ENCODE measurements at places on chromosomes 11 and 22.

DNA sequence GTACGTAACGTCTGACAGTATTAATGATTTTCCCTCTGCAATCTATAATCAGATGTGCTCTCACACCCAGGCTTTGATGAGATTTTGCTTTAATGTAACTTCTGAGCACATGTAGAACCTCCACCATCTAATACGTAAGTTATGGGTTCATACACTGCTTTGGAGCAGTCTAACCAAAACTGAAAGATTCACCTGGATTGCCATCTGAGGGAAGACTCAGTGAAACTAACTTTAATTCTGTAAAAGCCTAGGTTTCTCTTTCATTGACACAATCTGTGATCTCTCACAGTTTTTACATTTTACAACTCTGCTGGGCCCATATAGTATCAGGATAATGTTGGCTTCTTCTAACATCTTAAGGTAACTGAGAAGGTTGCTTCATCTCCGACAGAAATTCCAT lies 30.1 kb upstream of the MTNR1B start:
- DNase-seq = no peak

GRCh38 chr22:39524753-39525657 lies 4.6 kb downstream of the ATF4 start:
- no peak for DNase-seq

DNA sequence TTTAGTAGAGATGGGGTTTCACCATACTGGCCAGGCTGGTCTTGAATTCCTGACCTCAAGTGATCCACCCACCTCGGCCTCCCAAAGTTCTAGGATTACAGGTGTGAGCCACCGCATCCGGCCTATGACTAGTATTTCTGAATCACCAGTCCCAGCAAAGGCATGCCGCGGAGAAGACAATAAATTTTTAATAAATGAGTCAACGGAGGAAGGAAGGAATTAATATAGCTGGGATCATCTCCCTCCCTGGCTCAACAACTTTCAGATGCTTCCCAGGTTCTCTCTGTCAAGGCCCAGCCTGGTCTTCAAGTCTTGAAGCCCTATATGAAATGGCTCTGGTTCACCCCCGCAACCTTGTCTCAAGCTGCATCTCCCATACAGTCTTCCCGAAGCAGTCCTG lies 45.7 kb downstream of the CYTH4 start:
- no peak for DNase-seq

DNA sequence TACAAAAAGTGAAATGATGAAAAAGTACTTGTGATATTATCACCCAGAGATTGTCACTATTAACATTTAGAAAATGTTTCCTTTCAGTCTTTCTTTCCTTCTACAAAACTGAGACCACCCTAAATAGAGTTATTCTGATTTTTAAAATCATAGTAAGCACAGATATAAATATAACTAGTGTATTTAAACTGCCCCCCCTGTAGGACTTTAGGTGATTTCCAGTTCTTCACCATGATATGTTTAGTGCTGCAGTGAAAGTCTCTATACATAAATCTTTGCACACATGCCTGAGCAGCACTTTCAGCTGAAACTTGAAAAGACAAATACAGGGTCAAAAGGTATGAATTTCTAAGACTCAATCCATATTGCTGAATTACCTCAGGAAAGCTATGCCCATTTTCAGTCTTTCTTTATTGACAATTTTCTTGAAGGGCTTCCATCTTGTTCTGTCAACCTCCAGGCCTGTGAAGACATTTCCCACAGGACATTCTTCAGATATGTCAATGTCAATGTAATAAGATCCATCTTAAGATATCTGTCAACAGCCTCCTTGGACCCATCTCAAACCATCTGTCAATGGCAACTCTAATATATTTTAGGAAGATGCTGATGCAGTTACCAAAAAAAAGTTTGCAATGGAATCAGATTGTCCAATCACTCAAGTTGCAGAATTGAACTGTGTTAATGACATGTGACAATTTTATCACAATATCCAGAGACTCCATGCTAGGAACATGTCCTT lies 30.8 kb upstream of the LDLRAD3 start:
- no peak for DNase-seq

DNA sequence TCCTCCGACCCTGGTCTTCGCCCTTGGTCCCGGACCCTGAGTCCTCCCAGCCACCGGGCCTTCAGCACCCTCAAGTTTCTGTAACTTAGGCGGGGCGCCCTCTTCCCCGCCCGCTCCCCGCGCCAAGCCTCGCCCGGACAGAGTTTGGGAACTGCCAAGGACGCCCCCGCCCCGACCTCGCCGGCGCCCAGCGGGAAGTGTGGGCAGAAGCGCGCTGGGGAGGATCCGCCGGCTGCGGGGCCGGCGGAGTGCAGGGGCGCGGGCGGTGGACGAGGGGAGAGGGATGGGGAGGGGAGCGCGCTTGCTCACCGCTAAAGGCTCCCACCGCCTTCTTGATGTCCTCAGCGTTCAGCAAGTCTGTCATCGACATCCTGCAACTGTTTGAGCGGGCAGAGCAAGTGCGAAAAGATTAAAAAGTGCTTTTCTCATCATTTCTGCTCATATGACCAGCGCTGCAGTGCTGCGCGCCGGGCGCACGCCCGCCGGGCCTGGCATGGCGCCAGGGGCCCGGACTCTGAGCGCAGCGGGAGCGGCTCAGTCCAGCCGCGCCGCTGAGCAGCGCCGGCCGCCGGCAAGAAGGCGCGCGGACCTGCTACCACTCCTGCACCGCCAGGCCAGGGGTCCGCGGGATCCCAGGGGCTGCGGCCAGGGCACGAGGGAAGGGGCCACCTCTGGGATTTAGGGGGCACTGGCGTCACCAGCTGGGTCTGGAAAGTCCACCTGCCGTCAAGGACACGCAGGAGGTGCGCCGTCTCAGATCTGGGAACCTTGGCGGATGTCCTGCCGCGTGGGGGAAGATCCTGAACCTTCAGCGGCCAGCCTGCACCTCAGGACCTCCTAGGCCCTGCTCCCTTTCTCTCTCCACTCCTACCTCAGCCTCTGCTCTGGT lies at the start of gene PVALB:
Gene PVALB (minus strand): TSS at position 400 of the 889 bp plus-strand sequence. CDS start 30 bp downstream, at position 370.
- DNase-seq = no peak

DNA sequence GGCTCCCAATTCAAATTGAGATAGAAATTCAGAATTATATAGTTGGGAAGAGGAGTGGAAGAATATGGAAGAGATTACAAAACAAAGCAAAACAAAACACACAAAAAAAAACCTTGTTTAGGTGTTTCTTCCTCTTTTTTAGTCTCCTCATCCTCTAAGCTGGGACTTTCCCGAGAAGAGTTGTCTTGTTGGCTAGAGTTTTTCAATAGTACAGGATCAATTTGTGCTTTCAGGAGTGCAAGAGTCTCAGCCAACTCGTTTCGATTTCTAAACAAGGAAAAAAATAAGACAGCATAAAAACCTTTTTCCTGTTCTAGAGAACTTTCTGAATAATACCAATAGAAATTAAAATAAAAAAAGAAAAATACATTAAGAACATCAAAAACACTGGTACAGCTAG lies 87.8 kb upstream of the CLNS1A start:
- DNase-seq = no peak

- DNase-seq = no peak
These were observed 76.1 kb downstream of the PPFIBP2 start for GRCh38 chr11:7589861-7590260.

DNA sequence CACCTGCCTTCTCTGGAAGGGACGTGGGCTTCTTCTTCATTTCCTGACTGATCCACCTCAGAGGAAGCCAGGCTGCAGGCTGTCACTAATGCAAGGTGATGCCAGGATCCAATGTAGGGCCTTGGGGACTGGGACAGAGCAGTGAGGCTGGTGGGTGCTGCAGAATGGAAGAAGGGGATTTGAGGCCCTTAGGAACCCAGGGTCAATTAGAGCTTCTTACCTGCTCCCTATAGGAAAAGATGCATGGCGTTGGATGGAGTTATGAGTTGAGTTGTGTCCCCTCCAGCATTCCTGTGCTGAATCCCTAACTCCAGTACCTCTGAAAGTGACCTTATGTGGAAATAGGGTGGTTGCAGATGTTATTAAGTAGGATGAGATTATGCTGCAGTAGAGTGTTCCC lies 190.4 kb downstream of the MIAT start:
- no peak for DNase-seq

GRCh38 chr11:122235615-122236014 lies 119.6 kb upstream of the BLID start:
- DNase-seq = no peak

GRCh38 chr11:92625894-92626293 lies 343.6 kb upstream of the MTNR1B start:
- DNase-seq = no peak

GRCh38 chr22:30704978-30705377 lies 10.3 kb downstream of the OSBP2 start:
- DNase-seq = no peak

GRCh38 chr11:63793161-63793560 lies 20.1 kb upstream of the SPINDOC start:
- no peak for DNase-seq

DNA sequence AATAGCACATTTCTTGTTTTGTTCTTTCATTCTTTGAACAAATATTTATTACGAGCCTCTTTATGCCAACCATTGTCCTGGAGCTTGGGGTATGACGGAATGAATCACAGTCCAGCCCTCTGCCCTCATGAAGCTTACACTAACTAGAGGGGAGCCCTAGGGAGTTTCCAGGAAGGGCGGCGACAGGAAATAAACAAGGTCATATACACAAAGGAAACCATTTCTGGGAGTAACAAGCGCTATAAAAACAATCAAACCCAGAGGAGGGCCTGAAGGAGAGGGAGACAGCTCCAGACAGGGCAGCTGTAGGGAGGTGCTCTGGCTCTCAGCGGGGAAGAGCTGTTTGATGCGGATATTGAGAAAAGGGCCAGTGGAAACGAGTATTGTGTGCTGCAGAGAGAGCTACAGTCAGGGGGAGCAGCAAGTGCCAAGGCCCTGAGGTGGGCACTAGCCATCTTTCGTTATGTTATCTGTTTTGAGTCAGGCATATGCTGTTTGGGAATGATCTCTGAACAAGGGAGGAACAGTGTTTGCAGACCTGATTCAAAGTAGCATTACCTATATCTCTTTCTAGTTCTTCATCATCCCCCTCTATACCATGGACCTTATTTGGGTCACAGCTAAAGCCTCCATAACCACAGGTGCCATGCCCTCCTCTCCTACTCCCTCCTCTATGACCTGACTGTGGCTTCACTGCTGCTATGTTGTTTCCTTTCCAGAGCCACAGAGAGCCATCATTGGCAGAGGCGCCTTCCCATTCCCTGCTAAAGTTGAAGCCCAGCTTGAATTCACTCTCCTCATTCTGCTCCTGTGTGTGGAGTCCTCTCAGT lies 15.3 kb upstream of the ZBTB16 start:
- DNase-seq = no peak

DNA sequence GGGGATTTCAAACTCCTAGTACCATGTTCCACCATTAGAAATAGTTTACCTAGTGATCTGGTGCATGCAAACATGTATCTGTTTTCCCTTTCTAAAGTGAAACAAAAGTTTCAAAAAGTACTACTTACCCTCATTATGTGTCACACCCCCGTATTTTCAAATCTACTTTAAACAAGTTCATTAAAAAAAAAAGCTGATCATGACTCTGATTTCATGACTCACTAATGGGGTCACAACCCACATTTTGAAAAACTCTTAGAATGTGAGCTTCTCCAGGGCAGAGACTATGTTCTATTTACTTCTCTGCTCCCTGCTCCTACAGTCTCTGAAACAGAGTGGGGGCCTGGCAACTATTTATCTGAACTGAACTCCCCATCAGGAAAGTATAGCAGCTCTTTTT lies 18.2 kb downstream of the CHRM1 start:
- DNase-seq = no peak

- no peak for DNase-seq
These were observed 5.3 kb upstream of the MRGPRG start for GRCh38 chr11:3223932-3224381.

GRCh38 chr11:87081358-87081757 lies 43.6 kb downstream of the TMEM135 start:
- no peak for DNase-seq

DNA sequence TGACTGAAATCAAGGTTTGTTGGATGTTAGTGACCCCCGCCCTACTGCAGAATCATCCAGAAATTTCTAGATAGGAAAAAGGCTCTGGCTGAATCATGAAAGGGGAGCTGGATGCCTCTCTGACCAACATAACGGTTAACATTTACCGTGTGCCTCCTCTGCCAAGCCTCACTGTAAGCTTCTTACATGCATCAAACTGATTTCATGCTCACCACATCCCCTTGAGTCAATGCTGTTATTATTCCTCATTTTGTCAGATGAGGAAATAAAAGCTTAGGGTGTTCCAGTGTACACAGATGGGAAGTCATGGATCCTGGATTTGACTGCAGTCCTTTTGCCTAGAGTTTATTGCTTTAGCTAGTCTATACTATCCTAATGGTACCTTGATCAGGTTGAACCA lies 5.9 kb upstream of the HMOX1 start:
- no peak for DNase-seq

DNA sequence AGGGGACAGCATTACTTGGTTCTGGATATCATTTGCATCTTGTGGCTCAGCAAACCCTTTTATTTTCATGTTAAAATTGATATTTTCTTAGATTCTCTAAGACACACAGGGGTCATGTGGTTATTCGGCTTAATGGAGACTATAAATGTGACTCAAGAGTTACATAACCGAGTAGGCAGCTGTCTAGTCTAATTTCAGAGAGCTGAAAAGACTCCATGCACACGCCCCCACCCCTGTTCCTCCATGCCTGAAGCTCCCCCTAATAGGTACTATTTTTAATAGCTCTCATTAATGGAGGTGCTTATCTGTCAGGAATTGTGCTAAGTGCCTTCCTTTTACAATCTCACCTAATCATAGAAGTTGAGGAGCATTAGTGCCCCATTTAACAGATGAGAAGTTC lies 189.2 kb upstream of the ARHGAP20 start:
- no peak for DNase-seq

DNA sequence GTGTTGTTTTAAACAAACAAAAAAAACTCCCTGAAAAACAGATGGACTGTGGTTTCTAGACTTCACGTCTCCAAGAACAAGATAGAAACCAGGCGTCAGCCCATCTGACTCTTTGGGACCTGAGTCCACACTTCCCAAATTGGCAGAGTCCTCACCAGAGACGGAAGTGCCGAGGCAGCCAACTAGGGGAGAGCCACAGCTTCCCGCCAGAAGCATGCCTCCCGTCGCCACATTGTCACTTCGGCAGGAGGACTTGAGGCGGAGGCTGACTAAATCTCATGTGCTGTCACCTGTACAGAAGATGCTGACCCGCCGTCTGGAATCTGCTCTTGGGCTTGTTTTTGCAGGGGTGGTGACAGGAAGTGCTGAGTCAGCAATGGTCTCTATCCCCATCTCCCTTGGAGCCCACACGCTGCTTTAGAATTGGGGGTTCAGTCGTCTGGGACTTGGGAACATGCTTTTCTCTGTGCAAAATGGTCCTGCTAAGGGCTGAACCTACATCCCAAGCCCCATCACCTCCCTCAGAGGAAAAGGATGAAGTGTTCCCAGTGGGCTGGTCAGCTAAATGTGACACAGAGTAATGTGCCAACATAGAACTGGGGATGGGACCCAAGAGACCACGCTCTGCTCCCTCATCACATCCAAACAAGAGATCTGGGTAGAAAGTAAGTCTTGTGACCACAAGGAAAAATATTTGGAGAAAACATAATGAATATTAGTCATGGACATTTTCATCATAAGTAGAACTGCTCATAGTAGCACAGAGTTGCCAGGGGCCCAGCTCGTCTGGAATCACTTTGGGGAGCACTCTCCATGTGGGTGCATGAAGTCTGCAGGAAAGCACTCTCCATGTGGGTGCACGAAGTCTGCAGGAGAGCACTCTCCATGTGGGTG lies 152.9 kb downstream of the SNX19 start:
- no peak for DNase-seq

GRCh38 chr11:19279451-19279850 lies 38.7 kb upstream of the E2F8 start:
- DNase-seq = no peak

Measured in activated naive CD8-positive, alpha-beta T cell treated with anti-CD3 and anti-CD28 coated beads, Interleukin-2, amount 50 U/mL, for 16 hours (primary cell).